ENCODE measurements at places on chromosomes 7 and 10. TPM values are rescaled to one million over a fixed set of nuclear protein-coding genes. Genes with fewer than 3 reads are reported as not detected.

The NUTM2D gene
- 0.82 TPM for total RNA-seq

The TRPV6 gene
- total RNA-seq, result not detected

The TRUB1 gene
- total RNA-seq, result 12.1 TPM

The CCSER2 gene
- 24.6 TPM for total RNA-seq

The PPP2R2D gene
- total RNA-seq, result 25.6 TPM

The ASZ1 gene
- total RNA-seq, result not detected

The CYP3A4 gene
- total RNA-seq, result not detected

The FAM237B gene
- not detected for total RNA-seq

The CPED1 gene
- 32.2 TPM for total RNA-seq

The PCBD1 gene
- 30.6 TPM for total RNA-seq

The HYAL4 gene
- total RNA-seq, result not detected

The ZNF467 gene
- total RNA-seq, result 1.7 TPM

The RBP4 gene
- total RNA-seq, result 0.23 TPM

The CLDN12 gene
- total RNA-seq, result 21.2 TPM

The AKR1C8 gene
- not detected for total RNA-seq

The ZNF804B gene
- total RNA-seq, result not detected

The RAPGEF5 gene
- 1.7 TPM for total RNA-seq

The KLLN gene
- 0.12 TPM for total RNA-seq

The SEMA3A gene
- 91.7 TPM for total RNA-seq

The NXPH1 gene
- not detected for total RNA-seq

The OPN1SW gene
- total RNA-seq, result not detected

The ZNF488 gene
- total RNA-seq, result not detected
